Activated CD8-positive, alpha-beta memory T cell treated with anti-CD3 and anti-CD28 coated beads, Interleukin-2, amount 50 U/mL, for 4 hours (primary cell): ENCODE measurements at places on chromosomes 7 and 10.

DNA sequence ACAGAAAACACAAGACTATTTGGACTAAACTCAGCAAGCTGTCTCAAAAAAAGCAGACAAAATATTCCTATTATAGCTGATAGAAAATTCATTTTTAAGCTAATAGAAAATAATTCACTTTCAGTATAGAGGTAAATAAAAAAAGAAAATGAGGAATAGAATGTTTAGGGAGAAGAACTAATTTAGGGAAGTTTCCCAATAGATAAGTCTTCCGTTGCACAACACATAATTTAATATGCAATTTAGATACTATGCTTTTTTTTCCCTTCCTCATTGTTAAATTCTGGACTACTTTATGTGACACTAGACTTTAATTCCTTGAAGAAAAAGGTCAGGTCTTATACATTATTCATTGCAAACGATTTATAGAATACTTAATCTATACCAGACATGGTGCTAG is 10.3 kb downstream of the PNPLA8 start:
- no peak for DNase-seq

GRCh38 chr10:124472071-124472470 is 10.4 kb downstream of the LHPP start:
- no peak for DNase-seq

DNA sequence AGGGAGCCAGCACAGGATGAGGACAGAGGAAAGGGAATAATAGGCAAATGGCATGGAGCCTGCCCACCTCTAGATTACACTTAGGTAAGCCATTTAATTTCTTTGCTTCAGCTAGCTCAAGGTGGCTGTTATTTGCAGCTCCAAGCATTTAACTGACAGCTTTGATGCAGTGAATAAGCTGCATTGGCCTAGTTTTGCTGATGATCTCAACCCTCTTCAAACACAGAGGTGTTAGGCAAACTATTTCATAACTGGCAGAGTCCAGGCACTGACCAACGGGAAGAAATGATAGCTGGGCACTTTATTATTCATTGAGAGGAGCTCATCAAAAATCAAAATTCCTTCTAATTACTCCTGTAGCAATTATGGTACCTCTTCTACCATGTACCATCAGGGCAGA is 317.4 kb downstream of the BMPER start:
- DNase-seq = no peak

GRCh38 chr7:130595986-130596385 is 72.6 kb downstream of the COPG2 start:
- DNase-seq = no peak

DNA sequence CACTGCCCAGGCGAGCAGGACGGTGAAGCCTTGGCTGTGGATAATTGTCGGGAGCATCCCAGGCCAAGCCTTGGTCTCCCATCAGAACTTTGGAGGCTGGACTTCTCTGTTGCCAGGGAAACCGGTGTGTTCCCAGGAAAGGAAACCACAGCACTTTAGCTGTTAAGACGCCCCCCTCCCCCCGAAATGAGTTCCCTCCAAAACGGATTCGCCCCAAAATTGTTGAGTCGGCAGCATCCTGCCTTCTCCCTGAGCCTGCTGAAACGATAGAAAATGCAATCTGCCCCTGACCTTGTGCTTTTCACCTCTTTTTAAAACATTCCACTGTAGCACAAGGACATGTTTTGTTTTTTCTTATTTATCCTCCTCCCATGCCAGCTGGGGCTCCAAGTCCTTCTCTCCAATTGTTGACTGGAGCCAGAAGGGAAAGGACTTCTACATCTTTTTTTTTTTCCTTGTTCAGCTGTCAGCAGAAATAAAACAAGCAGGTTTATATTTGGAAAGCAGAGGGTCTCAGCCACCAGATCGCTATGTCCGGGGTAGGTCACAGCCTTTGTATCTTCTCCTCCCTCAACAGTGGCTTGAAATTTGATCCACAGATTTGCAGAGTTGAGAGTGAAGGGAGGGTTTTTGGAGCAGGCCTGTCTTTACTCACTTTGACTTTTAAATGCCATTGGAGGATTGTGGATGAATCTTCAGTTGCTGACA is 116.5 kb downstream of the ZMIZ1 start:
- DNase-seq = no peak

DNA sequence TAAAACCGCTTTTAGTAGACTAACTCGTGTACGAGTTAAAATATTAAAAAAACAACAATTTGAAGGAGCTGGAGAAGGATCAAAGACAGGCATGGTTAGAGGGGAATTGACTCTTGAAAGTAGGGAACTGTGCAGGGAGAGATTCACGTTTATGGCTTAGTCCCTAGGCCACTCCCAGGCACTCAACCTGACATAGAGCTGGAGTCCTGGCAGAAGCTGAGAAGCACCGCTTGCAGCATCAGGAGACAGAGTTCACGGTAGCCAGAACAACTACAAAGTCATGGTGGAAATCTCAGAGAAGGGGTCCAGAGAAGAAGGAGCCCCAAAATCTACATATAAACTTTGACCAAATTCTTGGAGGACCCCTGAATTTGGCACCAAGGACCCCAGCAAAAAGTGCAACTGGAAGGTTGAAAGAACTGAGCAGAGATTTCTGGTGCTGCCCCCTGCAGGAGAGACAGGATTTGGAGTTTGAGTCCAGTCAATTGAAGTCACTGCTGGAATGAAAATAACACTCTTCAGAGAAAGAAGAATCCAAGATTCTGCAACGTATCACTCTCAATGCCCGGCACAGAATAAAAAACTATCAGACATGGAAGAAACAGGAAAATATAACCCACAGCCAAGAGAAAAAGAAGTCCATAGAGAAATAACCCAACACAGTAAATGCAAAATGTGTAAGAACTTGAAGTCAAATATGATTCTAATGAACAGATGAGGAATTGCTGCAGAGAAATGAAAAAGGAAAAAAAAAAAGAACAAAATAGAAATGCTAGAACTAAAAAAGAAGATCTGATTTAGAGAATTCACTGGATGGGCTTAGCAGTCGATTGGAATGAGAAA is 493.3 kb upstream of the PODXL start:
- DNase-seq = no peak

- no peak for DNase-seq
Measured at GRCh38 chr10:79260811-79261740, 86.2 kb upstream of the PPIF start.

DNA sequence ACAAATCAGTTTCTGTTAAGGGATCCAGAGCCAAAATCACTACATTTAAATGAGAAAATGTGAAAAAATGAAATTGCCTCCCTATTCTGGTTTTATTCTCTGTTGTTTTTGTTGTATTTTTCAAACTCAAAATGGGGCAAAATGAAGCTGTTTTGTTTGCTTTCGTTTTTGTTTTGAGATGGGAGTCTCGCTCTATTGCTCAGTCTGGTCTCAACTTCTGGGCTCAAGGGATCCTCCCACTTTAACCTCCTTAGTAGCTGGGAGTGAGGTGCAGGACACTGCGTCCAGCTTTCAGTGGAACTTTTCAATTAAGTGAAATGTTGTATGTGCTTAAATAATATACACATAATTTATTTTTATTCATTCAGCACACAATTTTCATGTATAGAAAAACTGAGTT is 205.0 kb downstream of the SORCS1 start:
- DNase-seq = no peak

DNA sequence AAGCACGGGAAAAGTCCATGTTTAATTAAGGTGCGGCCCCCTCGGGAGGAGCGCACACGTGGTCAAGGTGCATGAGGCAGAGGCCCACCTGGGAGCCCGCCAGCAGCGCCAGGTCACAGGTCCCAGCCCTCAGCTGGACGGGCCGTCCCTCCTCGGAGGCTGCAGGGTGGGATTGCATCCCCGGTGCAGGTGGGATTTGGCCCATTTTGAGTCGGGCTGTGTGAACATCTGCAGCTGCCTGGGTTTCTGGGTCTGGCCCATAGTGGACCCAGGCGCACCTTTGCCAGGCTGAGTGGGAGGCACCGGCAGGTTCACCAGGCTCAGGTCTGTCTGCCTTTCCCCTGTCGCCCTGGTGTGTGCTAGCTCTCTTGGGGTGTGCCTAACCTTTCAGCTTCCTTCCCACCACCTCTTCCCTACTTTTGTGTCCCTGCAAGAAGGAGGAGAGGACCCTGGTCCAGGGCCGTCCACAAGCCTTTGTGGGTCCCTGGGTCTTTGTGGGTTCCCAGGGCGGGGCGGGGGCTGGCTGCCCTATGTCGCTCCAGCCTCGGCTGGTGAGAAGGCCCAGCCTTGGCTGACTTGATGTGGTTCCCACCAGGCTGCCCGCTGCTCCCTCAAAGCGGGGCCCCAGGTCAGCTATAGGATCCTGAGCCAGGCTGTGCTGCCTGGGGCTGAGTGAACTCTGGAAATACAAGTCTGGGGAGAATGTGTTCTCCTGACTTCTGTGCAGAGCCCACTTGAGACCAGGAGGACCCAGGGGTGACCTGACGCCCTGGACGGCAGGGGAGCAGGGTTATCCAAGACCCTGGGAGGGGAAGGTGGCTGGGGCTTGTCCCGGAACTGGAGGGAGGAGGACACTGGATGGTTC is 186.7 kb upstream of the SHH start:
- DNase-seq = no peak

DNA sequence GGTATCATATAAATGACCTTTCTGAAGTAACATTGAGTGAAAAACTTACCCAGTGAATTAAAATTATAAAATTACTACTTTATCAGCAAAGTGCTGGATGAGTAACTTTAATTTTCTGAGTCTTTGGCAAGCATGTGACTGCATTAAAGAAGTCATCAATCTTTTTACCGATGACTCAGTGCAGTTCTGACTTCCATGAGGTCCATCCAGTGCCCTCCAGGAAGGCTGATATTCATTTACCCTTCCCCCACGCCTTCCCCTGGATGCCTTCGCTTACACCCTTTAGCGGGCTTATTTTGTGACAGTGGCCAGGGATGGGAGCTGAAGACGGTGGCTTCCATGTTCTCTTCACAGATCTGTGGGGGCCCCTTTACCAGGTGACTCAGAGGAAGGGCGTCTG is 572.9 kb upstream of the PFKP start:
- DNase-seq = no peak

DNA sequence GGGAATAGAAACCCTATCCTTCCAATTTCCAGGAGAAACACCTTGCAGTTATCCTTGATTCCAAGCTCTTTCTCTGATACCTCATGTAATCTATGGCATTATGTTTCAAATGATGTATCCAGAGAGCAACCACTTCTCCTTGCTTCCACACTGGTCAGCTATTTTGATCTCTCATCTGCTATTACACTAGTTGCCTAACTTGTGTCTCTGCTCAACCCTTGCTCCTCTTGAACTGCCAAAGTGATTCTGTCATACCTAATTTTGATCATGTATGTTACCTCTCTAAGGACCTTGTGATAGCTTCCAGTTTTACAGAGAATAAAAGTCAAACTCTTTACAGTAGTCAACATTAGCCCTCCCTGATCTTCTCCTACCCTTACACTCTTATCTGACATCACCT is 90.4 kb downstream of the KCND2 start:
- DNase-seq = no peak

DNA sequence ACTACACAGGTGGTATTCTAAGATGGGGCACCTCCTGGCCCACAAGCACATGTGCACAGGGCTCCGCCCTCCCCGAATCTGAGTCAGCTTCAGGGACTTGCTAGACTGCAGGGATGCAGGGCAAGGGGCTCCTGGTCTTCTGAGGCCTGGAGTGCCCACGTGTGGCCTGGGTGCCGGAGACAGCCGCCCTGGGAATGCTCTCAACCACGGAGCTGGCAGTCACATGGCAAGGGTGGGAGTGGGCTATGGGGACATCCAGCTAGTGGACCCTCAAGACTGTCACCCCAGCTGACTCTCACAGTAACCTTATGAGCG is 42.7 kb downstream of the CFAP46 start:
- no peak for DNase-seq

- no peak for DNase-seq
Measured at GRCh38 chr7:21154614-21155013, 273.3 kb upstream of the SP4 start.

DNA sequence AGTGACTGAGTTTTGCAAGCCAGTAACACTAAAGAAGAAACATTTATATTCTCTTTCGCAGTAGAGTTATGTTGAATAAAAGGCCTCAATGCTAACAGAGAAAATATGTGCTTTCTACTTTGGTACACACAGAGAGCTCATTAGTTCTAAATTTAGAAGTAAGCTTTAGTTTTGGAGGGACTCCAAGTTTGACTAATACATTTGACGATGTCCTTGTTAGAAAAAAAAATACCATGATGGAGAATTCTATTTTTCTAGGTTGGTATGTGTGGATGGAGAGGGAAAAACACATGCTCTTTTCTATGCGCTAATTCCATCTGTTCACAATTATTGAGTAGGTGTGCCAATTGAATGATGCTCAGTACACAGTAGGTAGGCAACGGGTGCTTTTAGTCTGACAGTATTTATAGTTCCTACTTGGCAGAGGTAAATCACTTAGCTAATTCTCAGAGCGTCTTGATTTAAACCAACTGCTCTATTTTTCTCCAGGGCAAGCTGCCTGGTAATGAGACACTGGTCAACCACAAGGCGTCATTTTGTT is 327.2 kb upstream of the AKR1E2 start:
- no peak for DNase-seq
